Bronchial smooth muscle cell (primary cell): ENCODE measurements at places on chromosomes 6 and 20. TPM values are rescaled to one million over a fixed set of nuclear protein-coding genes. Genes with fewer than 3 reads are reported as not detected.

The HLA-E gene
- 185 and 187 TPM in 2 replicates for total RNA-seq

The BTNL2 gene
- not detected in 2 replicates for total RNA-seq

The MCM3 gene
- 20.2 and 20.8 TPM in 2 replicates for total RNA-seq

The LY86 gene
- not detected in 2 replicates for total RNA-seq

The UBE3D gene
- total RNA-seq: 3.6 and 4.4 TPM in 2 replicates

The HNF4A gene
- not detected in 2 replicates for total RNA-seq

The CLPSL1 gene
- total RNA-seq: not detected in 2 replicates

The OPRL1 gene
- total RNA-seq: 2.2 and 3.5 TPM in 2 replicates

The PRSS35 gene
- total RNA-seq: 3.9 and 5.0 TPM in 2 replicates

The CRISP3 gene
- not detected in 2 replicates for total RNA-seq

The MUC22 gene
- not detected in 2 replicates for total RNA-seq

The PDE7B gene
- 43.3 and 65.6 TPM in 2 replicates for total RNA-seq
